Activated CD4-positive, CD25-positive, alpha-beta regulatory T cell (primary cell): ENCODE measurements at places on chromosomes 16 and 17.

DNA sequence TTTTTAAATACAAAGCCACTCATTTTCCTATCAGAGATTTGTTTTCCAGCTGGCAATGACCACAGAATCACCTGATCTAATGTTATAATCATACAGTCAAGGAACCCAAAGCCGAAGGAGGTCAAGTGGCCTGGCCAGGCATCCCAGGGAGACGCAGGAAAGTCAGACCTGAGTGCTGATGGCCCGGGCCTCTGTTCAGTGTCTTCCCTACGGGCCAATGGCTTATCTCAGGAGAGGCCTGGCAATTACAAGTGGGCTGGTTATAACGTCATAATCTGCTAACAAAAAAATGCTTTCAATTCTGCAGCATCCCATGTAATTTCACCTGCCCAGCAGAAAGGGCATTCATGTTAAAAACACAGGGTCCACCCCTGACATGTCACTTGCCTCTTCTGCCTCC lies 43.5 kb downstream of the ARHGAP17 start:
- no peak for DNase-seq

- no peak for DNase-seq
Observed at GRCh38 chr16:65365732-65366715, 244.2 kb upstream of the CDH11 start.

- no peak for DNase-seq
Observed at GRCh38 chr16:82156761-82157533, 13.1 kb downstream of the MPHOSPH6 start.

GRCh38 chr17:41657936-41658335 lies 30.7 kb upstream of the EIF1 start:
- no peak for DNase-seq

DNA sequence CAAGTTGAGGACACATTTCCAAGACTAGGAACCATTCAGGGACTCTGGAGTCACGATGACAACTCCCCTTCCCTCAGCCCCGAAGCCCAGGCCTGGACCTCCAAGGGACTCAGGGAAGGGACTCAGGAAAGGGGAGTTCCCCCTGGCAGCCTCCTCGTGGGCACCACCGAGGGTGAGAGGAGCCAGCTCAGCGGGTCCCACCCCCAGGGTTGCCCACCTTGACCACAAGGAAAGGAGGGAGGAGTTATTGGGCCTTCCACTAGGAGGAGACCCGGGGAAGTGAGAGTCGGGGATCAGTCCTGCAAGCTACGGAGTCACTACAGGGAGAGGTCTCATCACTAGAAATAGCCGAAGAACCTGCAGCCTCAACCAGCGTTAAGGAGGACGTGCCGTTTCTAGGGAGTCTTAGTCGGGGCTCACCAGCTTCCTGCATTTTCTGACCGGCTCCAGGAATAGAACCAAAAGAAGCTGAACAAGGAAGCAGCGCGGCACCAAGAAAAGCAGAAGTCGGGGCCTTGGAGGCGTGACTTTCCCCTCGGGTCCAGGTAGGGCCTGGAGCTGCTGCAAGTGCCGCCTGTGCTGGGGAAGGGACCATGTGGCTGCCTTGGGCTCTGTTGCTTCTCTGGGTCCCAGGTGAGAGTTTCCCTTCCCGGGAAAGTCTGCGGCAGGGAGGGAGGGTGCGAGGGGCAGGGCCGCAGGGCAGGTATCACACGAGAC lies at the start of gene CD300A:
Gene CD300A (plus strand): TSS at position 524 of the 717 bp plus-strand sequence. CDS start 70 bp downstream, at position 594.
- no peak for DNase-seq

DNA sequence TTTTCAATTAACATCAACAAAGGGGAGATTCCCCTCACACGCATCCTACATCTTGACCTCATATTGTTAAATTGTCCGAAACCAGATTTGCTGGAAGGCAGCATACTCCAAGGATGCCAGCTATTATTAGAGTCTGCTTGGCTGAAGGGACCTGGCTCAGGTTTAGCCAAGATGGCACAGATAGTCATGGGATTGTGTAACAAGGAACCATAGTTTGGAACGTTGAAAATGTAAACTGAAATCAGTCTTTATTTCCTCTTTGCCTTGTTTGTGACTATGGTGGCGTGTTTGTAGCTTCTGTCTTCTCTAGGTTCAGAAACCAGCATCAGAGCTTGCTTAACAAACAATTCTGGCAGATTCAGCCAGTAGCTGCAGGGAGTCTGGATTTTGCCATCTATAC lies 5.9 kb downstream of the ARSG start:
- no peak for DNase-seq

- DNase-seq: no peak
Observed at GRCh38 chr17:81086789-81087551, 52.0 kb downstream of the BAIAP2 start.

DNA sequence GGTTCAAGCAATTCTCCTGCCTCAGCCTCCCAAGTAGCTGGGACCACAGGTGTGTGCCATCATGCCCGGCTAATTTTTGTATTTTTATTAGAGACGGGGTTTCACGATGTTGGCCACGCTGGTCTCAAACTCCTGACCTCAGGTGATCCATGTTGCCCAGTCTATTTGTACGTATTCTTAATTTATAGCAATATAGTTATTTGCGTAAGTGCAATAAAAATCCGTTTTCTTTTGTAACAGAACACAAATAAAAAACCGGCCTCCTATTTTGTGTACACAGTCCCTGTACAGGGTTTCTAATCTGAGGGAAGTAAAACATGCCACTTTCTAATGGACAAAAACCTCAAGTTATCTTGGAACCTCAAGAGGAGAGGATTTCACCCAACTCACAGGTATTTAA lies 7.7 kb downstream of the RNPS1 start:
- no peak for DNase-seq

- DNase-seq: peak; percentile 29
Observed at GRCh38 chr16:66549284-66550131, at the start of gene TK2. TSS of gene TK2 (minus strand) at chr16:66550122. CDS start at chr16:66550061, 61 bp downstream.

DNA sequence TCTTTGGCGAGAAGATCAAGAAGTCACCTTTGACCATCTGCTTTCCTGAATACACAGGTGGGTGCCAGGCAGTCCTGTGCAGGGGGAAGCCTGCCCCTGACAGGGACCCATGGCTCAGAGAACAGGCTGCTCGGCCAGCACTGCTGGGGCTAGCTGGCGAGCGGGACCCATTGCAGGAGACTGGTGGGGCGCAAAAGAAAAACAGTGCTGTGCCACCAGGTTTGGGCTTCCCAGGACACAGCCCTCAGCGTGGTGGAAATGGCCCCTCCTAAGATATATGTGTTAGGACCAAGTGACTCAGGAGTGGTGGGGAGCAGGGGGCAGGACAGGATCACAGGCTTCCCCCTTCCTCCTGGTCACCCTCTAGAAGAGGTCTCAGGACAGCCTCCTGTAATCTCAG lies 73.9 kb downstream of the AMFR start:
- no peak for DNase-seq

DNA sequence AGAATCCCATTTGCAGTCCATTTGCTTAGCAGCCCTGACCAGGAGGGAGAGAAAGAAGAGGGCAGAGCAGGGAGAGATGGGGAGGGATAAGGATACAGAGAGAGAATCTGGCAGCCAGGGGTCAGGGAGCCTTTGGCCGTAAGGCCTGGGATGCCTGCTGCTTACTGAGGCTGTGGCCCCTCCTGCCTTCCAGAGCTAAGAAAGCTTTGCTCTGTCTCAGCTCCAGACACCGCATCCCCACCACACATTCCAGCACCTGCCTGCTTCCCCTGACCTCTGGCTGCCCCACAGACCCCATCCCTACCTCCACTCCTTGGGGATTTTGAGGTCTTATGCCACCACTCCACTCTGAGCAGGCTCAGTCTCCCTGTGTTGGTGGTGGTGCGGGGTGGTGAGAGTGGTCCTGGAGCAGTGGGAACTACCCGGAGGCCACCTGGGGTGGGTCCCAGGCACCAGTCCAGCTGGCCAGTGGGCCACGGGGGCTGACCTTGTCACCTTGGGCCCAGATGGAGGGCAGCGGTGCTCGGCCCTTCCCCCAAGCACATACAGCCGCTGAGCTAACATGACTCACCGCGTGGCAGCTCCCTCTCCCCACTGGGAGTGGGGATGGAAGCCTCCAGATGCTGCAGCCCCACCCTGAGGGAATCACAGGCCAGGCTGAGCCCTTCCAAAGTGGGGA lies 58.3 kb downstream of the RAI1 start:
- DNase-seq: no peak

- DNase-seq: no peak
Observed at GRCh38 chr17:68576137-68576536, 25.0 kb downstream of the FAM20A start.

- no peak for DNase-seq
Observed at GRCh38 chr17:74861662-74862107, 2.0 kb upstream of the GRIN2C start.

DNA sequence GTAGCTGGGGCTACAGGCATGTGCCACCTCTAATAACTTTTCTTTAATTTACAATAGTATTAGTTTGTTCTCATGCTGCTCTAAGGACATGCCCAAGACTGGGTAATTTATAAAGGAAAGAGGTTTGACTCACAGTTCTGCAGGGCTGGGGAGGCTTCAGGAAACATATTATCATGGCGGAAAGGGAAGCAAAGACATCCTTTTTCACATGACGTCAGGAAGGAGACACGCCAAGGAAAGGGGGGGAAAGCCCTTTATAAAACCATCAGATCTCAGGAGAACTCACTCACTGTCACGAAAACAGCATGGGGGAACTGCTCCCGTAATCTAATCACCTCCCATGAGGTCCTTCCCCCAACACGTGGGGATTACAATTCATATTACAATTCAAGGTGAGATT lies 18.3 kb downstream of the IL4R start:
- no peak for DNase-seq

- DNase-seq: no peak
Observed at GRCh38 chr17:9001559-9001958, 19.8 kb upstream of the NTN1 start.

GRCh38 chr16:3789375-3790099 lies 72.2 kb upstream of the TRAP1 start:
- no peak for DNase-seq

DNA sequence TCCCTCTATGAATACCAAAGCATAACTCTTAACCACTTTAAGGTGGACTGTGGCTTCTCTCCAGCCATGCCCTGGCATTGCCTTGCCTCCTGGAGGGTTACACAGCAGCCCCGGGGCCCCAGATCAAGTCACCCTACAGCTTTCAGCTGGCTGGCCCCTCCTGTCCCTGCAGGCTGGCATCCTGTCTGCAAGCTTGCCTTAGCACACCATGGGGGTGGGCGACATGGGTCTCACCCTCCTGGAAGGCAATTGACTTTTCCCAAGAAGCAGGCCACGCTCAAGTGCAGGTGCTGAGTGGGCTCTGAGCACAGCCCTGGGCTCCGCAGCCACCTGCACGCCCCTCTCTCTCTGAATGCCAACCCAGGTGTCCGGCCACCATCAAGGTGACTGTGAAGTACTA lies 25.8 kb upstream of the AKTIP start:
- DNase-seq: no peak

DNA sequence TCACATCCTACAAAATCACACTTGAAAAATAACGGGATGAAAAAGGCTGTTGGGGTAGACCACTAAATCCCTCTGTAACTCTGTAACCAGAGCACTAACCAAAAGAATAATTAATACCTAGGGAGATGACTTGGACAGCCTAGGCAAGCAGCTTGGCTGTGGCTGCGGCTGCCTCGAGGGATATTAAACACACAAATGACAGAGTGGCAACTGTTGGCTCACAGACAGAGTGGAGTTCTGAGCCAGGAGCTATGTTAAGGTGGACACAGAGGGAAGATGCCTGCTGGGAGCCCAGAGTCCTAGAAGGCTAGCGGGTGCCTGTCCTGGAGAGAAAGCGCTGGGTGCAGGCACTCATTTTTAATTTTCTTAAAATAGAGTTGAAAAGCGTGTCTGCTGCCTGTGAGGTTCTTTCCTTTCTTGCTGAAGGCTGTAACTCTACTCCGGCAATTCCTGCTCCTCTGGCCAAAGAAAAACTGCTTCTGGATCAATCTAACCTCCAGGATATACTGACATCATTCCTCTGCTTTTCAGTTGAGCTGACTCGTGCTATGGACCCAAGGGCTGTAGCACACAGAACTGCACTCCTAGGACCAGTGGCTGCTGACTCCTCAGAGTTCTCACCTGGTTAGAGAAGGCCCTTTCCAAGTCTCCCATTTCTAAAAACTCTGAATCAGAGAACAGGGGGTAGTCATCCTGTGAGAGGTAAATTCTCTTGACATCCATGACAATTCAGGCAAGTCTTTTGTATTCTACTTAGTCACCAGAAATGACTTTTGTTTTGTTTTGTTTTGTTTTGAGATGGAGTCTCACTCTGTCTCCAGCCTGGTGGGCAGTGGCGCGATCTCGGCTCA lies 147.9 kb downstream of the STX8 start:
- DNase-seq: no peak

DNA sequence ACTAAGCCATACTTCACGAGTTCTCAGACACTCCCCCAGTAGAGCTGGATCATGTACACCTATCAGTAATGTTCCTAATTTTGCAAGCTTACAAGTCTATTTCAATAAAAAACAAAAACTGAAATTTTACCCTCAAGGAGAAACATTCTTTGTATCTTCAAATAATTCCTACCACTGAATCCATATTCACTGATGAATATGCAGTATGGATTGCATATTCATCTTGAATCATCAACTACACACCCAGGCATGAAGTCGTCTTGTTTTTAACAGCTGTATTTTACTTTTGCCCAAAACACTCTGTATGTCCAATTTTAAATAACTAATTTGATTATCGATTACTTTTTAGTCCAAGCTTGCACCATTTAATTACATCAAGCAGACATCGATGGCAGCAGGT lies 31.8 kb downstream of the ZDHHC7 start:
- DNase-seq: no peak

GRCh38 chr17:6546069-6546718 lies 10.2 kb downstream of the PITPNM3 start:
- no peak for DNase-seq

- no peak for DNase-seq
Observed at GRCh38 chr16:57036945-57037344, 47.6 kb downstream of the NLRC5 start.

- no peak for DNase-seq
Observed at GRCh38 chr17:27345141-27345904, 51.4 kb downstream of the WSB1 start.

DNA sequence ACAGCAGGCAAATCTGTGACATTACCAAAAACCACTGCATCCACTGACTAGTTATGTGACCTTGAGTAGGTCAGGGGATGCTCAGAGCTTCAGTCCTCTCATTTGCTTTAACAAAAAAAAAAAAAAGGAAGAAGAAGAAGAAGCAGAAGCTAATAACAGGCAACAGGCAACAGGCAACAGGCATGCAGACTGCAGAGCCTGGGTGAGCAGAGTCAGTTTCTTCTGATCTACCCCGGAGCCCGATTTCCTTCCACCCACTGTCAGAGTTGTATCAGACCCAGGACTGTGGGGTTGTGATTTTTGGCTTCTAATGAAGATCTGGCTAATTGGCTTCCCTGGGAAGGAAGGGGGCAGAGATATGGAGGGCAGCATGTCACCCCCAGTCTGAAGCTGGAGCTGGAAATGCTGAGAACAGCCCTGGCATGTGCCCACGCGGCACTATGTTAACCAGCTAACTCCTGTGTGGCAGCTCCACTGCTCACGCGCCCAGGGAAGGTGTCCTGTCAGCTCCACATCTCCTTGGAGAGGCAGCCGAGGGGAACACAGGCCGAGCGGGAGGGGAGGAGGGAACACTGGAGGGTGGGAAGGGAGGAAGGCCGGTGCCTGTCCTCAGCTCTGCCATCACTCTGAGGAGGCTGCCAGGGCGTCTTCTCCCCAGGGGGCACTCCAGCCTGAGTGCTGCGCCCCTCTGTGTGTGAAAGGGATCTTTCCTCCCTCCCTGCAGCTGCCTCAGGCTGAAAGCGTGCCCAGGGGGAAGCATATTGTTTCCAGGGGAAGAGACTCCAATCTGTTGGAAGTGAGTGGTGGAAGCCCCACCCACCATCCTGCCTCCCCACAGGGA lies 17.6 kb downstream of the SRCIN1 start:
- no peak for DNase-seq
